ENCODE measurements at places on chromosomes 11 and 22.

DNA sequence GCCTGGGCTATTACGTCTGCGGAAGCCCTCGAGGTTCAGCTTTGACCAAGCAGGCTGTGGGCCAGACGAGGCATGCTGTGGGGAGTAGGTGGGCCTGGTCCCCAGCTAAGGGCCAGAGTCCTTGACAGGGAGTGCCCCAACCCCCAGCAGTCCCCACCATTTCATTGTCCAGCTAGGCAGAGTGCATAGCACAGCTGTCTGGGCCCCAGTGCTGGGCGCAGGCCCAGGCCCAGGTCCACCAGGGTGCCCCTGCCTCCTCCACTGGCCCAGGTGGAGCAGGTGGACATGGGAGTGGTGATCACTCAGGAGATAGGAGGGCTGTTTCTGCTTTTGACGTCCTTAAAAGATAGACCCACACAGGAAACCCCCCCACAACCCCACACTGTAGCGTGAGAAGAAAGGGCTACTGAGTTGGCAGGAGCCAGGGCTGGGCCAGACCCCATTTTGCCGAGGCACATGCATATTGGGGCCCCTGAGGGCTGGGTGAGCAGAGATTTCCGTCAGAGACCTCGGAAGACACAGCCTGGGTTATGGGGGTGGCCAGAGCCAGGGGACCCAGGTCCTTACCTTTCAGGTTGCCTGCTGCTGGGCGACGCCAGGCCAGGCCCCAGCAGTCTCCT is 11.7 kb upstream of the SUSD2 start:
- ATAC-seq, result no peak

GRCh38 chr11:125374398-125374797 is 121.7 kb downstream of the FEZ1 start:
- ATAC-seq, result peak; percentile 29

DNA sequence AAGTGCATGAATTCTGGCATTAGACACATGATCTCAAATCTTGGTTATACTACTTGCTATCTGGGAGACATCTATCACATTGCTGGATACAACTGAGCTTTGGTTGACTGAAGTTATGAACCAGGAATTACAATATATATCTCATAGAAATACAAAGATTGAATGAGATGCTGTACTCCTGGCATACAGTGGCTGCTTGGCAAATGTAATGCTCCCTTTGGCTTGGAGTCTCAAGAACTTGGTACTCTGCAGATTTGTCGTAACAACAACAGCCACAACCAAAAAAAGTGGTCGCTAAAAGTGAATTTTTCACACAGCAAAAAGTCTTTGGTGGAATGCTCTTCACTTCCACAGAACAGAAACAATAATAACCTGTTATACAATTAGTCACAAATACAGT is 1082.6 kb downstream of the DLG2 start:
- no peak for ATAC-seq

GRCh38 chr22:30556388-30556787 is 9.8 kb upstream of the SEC14L6 start:
- peak; percentile 24 for ATAC-seq

- no peak for ATAC-seq
Observed at GRCh38 chr11:72818971-72819370, 4.8 kb downstream of the ATG16L2 start.

DNA sequence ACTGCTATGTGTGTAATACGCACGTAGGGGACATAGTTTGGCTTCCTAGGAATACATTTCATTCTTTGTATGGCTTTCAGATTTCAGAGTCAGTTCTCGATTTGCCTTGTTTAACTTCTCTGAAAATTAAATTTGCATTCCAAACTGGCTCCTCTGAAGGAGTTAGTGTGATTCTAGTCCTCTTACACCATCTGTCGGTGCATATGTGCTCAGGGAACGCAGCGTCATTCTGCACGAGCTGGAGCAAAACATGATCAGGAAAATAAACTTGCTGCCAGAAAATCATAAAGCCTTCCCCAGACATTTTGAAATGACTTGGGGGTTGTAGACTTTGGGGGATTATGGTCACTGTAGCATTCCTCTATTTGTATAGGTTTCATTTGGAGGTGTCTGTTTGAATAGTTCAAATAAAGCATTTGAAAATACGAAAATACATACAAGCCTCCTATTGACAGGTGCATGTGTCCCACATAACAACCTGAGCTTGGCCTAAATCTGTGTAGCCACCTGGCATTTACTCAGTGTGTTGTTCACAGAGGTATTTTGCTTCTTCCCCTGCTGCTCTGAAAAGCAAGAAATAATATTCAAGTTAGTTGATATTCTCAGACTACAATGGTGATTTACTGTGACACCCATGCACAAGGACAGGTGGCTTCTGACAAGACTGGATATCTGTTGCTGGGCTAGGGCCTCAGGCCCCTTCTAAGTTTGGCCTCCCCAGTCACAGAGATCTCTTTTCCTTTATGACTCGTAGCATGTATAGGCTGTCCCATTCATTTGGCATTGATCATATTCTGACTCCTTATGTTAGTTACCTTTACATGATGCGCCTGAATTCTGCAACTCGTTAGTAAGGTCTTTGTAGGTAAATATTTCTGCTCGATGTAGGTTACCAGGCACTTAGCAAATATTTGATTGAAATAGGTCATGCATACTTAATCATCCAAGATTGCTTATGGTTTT is 81.6 kb upstream of the SORL1-AS1 start:
- no peak for ATAC-seq

- ATAC-seq, result no peak
Observed at GRCh38 chr22:43878079-43878795, 13.6 kb downstream of the PNPLA5 start.

GRCh38 chr11:95556342-95557163 is 233.0 kb downstream of the FAM76B start:
- peak; percentile 81 for ATAC-seq

DNA sequence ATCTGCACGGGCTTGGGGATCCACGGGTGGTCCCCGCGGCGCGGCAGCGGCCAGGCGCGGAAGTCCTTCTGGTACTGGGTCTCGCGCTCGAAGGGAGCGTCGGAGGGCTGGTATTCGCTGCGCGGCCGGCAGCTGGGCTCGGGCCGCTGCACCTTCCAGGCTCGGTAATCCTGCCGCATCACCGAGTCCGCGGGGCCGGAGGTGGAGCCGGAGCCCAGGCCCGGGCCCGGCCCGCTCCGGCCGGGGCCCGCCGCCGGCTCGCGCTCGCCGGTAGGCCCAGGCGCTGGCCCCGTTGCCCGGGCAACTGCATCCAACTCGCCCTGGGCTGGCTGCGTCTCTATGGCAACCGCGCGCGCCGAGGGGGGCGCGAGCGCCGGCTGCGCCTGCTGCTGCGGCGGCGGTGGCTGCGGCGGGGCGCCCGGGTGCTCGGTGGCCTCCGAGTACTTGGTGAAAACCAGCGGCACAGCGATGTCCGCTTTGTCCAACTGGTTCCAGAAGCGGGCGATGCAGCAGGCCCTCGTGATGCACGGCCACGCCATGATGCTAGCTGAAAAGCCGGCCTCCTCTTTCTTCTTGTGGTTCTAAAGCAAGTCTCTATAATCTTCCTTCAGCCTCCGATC is 897 bp downstream of the MAP6 start:
- ATAC-seq, result peak; percentile 69

DNA sequence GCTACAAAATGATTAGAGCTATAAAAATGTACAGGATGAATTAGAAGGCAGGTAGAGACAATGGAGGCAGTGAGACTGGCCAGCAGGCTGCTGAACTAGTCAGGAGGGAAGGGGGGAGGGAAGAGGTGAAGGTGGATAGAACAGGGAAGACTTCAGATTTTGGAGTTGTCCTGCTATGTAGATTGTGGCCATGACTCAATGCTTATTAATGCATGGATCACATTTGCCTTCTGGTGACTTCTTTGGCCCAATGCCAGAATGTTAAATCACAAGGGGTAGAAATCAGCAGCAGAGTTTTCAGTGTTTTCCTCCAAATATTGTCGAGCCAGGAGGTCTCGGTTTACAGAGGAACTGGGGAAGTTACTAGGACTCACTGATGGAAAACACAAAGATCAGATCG is 346.6 kb downstream of the AASDHPPT start:
- no peak for ATAC-seq

DNA sequence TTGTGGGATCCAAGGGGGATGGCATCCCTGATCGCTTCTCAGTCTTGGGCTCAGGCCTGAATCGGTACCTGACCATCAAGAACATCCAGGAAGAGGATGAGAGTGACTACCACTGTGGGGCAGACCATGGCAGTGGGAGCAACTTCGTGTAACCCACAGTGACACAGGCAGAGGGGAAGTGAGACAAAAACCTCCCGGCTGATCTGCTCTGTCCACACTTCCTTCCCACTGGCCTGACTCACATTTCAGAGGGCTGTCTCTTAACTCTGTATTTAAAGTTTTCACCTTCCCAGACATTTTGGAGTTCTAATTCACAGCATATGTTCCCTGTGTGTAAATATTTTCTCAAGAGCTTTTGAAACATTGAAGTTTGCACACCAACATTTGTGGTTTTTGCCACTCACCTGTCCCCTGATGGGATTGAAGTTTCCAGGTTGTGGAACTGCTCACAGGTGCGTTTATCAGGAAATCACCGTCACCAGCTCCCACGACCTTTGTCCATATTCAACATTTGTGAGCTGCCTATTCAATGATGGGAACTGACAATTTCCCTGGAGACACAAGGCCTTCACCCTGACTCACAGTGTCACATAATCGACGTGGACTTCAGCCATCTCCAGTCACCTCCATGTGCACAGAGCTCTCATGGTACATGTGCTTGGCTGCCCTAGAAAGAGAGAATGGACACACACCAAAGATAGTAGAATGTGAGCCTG is 99.2 kb downstream of the VPREB1 start:
- peak; percentile 93 for ATAC-seq

GRCh38 chr22:34904486-34904885 is 161.5 kb upstream of the ISX start:
- ATAC-seq, result no peak

- no peak for ATAC-seq
Observed at GRCh38 chr11:95392644-95393043, 161.6 kb upstream of the SESN3 start.

GRCh38 chr11:128323381-128323780 is 264.0 kb downstream of the ETS1 start:
- peak; percentile 37 for ATAC-seq

DNA sequence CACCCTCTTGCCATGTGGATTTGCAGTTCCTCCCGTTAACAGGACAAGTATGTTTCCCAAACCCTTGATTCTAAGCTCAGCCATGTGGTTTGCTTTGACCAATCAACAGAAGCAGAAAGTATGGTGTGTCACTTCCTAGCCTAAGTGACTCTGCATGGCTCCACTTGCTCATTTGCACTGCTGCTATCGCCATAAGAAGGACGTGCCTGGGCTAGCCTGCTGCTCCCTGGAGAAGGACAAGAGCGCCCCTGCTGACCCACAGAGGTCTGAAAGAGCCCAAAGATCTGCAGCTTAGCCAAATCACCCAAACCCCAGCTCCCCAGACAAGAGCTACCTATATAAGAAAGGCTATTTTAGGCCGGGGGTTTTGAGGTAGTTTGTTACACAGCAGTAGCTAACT is 18.0 kb downstream of the TBRG1 start:
- ATAC-seq, result no peak

DNA sequence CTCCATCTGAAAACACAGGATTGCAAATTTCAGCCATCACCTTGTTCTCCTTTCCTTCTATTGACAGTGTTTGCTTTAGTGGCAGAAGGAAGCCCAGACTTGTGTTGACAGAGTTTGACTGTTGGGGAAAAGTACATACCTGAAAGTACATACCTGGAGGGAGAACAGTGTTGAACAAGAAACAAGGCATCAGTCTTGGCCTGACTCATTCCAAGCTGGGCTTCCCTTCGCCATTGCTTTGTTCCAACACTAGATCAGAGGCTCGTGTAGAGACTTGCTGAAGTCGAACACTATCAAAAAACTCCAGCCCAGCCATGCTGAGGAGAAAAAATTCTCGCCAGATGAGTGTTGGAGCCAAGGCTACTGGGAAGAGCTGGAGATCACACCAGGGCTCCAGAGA is 133.4 kb downstream of the BBOX1 start:
- ATAC-seq, result no peak

DNA sequence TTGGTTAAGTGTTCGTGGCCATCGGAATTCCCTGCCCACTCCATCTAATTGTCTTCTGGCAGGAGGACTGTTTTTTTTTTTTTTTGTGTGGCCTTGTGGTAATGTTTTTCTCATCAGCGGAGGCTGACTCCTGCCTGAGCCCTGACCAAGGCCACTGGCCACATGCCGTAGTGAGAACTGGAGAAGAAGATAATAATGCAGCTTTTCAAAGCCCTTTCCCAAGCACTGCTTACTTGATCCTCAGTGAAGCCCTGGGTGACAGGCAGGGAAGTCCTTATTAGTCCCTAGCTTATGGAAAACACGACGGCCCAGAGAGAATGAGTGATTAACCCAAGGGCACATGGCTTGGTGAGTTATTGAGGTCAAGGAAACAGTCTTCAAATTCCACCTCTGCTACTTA is 71.2 kb downstream of the ADM start:
- no peak for ATAC-seq

- ATAC-seq, result no peak
Observed at GRCh38 chr11:2207212-2207611, 35.6 kb upstream of the TH start.

GRCh38 chr11:95104856-95105255 is 15.2 kb downstream of the ENDOD1 start:
- no peak for ATAC-seq

GRCh38 chr22:30673136-30673535 is 5.5 kb upstream of the DUSP18 start:
- ATAC-seq, result no peak

- no peak for ATAC-seq
Observed at GRCh38 chr11:57094181-57094935, 87.4 kb upstream of the LRRC55 start.

DNA sequence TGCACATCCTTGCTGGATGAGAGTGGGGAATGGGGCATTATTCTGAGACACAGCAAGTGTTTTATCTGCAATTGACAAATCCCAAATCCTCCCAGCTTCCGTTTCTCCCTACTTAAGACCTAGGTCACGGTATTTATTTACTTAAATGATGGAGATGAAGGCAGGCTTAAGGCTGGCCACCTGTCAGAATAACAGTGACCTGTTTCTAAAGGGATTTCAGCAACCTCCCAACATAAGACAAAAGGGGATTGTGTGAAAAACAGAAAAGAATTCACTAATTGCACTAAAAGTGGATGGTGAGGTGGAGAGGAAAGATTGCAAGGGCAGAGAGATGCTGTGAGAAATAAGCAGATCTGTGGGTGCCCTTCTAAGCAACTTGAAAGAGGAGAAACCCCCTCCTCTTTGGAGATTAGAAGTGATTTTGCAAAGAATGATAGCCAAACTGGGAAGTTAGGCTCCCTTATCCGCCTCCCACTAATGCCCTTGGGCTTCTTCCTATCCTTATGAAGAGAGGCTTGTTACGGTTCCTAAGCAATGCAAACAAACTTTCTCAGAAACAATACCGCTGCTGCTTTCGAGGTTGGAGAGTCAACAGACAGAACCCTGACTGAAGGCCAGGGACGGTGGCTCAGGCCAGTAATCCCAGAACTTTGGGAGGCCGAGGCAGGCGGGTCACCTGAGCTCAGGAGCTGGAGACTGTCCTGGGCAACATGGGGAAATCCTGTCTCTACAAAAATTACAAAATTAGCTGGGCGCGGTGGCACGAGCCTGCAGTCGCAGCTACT is 84.3 kb downstream of the ARL14EP start:
- ATAC-seq, result no peak

- no peak for ATAC-seq
Observed at GRCh38 chr22:50403701-50404101, 60.6 kb downstream of the PPP6R2 start.

Data from stimulated activated memory B cell treated with anti-CD40 and anti-IgM and Interleukin-4, amounts not matched to agents 10 μg/mL and 1 μg/mL and 100 μg/mL, for 72 hours (primary cell).